ENCODE measurements at places on chromosomes 13 and 19.
A peak's percentile ranks its signal among the peaks of the same experiment; 100 is the strongest.

- no peak for ATAC-seq
Measured at GRCh38 chr13:76887076-76887563, 915 bp upstream of the KCTD12 start.

DNA sequence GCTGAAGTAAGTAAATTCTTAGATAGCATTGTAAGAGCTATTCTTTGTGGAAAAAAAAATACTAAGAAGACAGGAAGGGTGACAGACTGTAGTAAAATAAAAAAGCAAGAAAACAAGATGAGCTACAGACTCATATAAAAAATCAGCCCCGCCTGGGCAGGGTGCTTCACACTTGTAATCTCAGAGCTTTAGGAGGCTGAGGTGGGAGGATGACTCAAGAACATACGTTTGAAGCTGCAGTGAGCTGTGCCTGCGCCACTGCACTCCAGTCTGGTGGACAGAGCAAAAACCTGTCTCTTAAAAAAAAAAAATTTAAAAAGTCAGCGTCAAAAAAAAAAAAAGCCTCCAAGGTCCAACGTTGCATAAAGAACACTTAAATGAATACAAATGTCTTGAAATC lies 102.1 kb downstream of the VWA8 start:
- no peak for ATAC-seq

- no peak for ATAC-seq
Measured at GRCh38 chr13:37109051-37109678, 3.7 kb upstream of the CSNK1A1L start.

- ATAC-seq, result peak; percentile 75
Measured at GRCh38 chr13:39284801-39285388, 246.6 kb downstream of the NHLRC3 start.

DNA sequence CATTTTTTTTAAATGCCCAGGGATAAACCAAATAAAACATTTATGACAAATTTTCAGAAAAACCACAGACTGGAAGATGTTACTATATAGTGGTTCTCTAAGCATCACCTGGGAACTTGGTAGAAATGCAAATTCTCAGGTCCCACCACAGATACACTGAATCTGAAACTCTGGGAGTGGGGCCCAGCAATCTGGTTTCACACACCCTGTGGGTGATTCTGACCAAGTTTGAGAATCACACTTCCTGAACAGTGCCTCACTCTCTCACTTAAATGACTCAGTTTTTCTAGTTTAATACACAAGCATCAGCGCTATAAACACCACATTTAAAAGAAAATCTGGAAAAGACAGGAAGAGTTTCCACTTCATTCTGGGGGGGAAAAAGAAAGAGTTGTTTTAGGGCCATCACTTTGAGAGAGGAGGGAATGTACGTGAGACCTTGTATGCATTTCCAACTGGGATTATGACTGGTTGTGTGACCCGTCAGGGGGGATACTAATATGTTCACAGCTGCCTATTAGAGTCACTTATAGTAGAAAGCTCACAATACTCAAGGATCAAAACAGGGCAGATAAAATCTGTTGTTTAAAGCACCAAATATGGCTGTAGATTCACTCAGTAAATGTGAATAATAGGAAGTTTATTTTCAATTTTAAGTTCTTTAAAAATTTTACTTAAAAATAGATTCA lies 567.7 kb downstream of the GPC6 start:
- ATAC-seq, result no peak

Measured in gastroesophageal sphincter (tissue), 4 donors.